ENCODE measurements at places on chromosomes 2 and 18.

- DNase-seq = no peak
Observed at GRCh38 chr2:187544371-187545080, 9.7 kb downstream of the TFPI start.

GRCh38 chr2:133378386-133378785 lies 189.9 kb downstream of the NCKAP5 start:
- no peak for DNase-seq

DNA sequence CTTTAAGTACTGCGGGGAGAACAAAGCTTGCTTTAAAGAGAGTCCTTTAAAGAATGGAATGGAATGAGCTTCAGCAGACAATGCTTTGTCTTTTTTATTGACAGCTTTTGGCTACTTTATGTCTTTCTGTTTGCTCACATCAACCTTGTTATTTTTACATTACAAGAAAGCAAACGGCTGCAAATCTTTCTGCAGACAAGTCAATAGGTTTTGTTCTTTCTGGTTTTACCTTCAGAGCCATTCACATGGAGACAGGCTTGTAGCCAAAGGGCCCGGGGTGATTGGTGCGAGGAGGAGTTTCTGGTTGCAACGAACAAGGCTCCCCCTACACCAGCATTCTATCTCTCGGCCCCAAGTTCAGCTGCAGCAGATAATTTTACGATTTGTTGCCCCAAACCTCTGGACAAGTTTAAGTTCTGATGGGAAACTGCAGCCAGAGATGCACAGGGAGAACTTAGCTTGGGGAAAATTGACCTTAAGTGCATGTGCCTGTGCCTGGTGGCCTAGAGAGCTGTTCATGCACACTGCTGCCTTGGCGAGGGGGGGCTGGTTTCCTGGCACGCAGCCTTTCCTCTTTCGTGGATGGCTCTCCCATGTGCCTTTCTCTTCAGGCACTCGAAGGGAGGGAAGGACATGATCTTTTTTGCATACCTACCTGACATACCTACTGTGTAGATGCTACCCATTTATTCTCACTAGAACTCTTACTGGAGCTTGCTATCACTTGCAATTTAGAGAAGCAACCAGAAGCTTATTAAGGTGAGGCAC lies 543.2 kb downstream of the DCDC2C start:
- DNase-seq = no peak

DNA sequence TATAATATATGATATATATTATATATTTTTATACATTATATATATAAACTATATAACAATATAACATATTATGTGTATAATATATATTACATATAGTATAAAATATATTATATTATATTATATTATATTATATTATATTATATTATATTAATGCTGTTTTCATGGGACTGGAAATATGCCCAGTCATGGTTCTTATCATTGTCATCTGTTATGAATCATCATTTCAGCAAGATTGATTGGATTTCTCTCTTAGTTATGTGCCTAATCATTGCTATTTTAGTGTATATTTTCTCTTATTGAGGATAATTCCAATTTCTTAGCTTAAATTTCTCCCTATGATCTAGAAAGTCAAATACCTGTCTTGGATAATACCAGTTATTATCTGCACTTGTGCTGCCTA lies 617.8 kb downstream of the TRIB2 start:
- DNase-seq = no peak

GRCh38 chr18:69725855-69726508 lies 221.7 kb downstream of the CD226 start:
- no peak for DNase-seq

Measured in stimulated activated CD4-positive, alpha-beta T cell treated with anti-CD3 and anti-CD28 coated beads, Interleukin-15, amount 100 ng/mL, for 48 hours (primary cell).